ENCODE measurements at places on chromosomes 16 and 17. TPM values are rescaled to one million over a fixed set of nuclear protein-coding genes. Genes with fewer than 3 reads are reported as not detected.
A peak's percentile ranks its signal among the peaks of the same experiment; 100 is the strongest.

- peaks cover 9% of the 10 kb centered on the region for H3K36me3 ChIP-seq
- no peak overlapping the region for H3K4me3 ChIP-seq
- peaks cover 26% of the 10 kb centered on the region for H3K4me1 ChIP-seq
- H3K27ac ChIP-seq: no peak overlapping the region
- DNase-seq: peak; percentile 81
- no peaks in the 10 kb centered on the region for H3K27me3 ChIP-seq
These were observed 16.3 kb upstream of the CDH15 start for GRCh38 chr16:89155184-89155679.

DNA sequence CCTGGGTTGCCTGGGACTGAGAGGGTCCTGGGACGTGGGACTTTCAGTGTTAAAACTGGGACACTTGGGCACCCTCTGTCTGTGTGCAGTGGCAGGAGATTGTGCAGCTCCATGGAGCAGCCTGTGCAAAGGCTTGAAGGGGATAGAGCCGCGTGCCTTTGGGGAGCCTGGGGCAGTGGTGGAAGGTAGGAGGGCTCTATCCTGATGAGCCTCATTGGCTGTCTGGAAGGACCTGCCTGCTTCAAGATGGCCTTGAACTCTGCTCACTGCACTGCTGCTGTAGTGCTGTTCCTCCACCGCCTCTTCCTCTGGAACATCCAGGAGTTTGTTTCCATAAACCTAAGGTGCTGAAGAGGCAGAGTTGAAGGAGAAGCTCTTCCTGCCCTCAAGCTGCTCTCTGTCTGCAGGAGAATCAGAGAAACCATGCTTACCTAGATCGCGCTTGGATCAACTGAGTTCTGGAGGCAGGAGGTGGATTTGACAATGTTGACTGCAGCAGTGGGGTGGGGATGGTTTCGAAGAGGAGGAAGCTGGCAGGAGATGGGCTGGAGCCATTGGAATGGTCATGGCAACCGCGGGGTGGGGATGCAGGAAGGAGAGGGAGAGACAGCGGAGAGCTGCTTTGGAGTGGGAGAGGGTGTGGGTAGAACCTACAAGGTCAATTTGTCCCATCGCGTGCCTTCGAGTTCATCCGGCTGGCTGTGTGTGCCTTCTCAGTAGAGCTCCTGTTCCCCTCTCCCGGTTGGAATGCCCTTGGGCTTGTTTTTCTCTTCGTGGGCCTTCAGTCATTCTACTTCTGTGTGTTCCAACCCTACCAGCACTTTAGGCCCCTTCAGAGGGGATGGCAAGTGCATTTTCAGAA lies 3.7 kb downstream of the RMI2 start:
- H3K36me3 ChIP-seq: no peaks in the 10 kb centered on the region
- H3K4me1 ChIP-seq: peaks cover 29% of the 10 kb centered on the region
- no peak for DNase-seq
- no peaks in the 10 kb centered on the region for H3K27me3 ChIP-seq
- peak overlapping the region; percentile 88 for H3K27ac ChIP-seq
- no peak overlapping the region for H3K4me3 ChIP-seq

PERCC1 gene
- total RNA-seq: 0.13 TPM

DNA sequence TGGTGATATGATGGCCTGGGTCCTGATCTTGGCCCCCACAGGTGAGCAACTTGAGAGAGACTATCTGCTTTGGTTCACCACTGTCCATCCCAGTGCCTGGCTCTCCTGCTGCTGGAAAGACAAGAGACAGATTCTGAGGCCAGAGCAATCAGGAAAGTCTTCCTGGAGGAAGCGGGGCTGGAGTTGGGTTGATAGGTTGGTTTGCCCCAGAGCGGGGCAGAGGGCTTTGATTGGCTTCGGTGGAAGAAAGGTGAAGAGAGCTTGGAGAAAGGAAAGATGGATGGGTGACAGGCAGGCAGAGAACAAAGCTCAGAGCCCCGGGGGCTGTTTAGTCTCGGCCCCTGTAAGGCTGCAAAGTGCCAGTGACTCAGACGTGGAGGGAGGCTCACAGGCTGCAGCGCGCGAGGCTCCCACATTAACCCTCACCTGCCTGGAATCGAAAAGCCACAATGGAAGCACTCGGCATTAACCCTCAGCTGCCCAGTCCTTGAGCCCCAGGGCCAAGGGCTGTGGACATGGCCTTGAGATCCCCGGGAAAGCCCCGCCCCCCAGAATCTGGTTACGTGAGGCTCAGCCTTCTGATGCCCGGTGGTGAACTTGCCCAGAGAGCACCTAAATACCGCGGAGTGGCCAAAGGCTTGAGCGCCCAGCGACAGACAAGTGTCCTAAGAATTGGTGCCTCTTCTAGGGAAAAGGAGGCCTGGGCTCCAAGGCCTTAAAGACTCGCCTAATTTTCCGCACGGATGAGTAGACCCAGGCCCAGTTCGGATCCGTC lies 996 bp upstream of the CPNE2 start:
- H3K36me3 ChIP-seq: no peaks in the 10 kb centered on the region
- peak overlapping the region; percentile 51 for H3K4me3 ChIP-seq
- peaks cover 25% of the 10 kb centered on the region for H3K4me1 ChIP-seq
- DNase-seq: peak; percentile 45
- peaks cover 12% of the 10 kb centered on the region for H3K27me3 ChIP-seq
- H3K27ac ChIP-seq: no peak overlapping the region

- H3K36me3 ChIP-seq: no peaks in the 10 kb centered on the region
- DNase-seq: no peak
- H3K4me3 ChIP-seq: no peak overlapping the region
- peaks cover 9% of the 10 kb centered on the region for H3K4me1 ChIP-seq
These were observed 34.8 kb downstream of the C17orf67 start for GRCh38 chr17:56798916-56799315.

DNA sequence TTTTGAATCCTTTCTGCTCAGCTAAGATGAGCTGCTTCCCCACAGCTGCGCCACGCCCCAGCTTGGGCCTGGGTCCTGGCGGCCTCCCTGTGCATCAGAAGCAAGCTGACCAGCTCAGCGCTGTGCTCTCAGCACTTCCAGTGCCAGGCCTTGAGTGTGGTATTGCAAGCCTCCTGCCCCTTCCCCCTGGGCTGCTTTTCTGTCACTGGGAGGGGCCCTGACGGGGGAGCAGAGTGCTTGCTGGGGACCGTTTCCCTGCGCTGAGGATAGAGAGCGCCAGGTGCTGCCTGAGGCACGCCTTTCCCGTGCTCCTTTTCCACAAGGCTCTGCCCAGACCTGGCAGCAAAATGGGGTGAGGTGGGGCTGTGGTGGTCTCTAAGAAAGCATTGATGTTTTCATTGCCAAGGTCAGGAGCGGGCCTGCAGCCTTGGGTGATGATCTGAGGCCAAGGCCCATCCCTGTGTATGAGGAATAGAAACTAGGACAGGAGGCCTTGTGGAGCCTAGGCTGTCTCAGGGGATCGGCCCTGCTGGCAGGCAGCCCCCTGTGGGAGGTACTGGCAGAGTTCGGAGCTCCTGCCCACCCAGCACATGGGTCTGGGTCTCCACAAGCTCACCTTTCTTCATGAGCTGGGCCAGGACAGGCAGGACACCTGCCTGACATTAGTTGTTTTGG lies 29.7 kb downstream of the POLR3E start:
- no peaks in the 10 kb centered on the region for H3K27me3 ChIP-seq
- H3K4me1 ChIP-seq: no peaks in the 10 kb centered on the region
- H3K36me3 ChIP-seq: peaks cover 75% of the 10 kb centered on the region

DNA sequence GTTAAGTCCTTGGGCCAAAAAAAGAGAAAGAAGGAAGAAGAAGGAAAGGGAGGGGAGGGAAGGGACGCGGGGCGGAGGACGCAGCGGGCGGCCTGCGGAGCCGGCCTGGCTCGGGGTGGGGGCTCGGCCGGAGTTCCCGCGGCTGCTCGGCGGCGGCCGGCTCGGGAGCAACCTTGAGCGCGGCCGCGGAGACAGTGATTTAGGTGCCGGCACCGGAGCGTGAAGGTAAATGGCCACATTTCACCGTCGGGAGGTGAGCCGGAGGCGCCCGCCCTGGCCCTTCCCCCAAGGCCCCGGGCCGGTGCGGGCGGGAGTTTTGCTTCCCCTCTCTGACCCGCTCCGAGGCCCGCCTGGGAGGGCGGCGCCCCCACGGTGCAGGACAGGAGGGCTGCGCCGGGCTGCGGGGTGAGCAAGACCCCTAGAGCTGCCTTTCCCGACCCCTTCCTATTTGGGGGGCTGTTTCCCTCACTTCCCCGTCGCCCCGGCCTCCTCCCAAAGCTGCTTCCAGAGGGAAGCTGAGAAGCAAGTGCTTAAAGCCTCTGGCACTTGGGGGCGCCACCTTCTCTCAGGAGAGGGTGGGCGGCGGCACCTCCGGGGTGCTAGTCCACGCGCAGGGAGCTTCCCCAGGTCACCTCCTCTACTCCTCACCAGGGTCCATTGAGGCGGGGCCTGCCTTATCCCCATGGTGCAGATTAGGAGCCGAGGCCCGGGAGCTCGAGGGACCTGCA lies 56.5 kb downstream of the MRM1 start:
- peaks cover 76% of the 10 kb centered on the region for H3K27me3 ChIP-seq
- no peak overlapping the region for H3K27ac ChIP-seq
- H3K36me3 ChIP-seq: no peaks in the 10 kb centered on the region
- DNase-seq: peak; percentile 17

DNA sequence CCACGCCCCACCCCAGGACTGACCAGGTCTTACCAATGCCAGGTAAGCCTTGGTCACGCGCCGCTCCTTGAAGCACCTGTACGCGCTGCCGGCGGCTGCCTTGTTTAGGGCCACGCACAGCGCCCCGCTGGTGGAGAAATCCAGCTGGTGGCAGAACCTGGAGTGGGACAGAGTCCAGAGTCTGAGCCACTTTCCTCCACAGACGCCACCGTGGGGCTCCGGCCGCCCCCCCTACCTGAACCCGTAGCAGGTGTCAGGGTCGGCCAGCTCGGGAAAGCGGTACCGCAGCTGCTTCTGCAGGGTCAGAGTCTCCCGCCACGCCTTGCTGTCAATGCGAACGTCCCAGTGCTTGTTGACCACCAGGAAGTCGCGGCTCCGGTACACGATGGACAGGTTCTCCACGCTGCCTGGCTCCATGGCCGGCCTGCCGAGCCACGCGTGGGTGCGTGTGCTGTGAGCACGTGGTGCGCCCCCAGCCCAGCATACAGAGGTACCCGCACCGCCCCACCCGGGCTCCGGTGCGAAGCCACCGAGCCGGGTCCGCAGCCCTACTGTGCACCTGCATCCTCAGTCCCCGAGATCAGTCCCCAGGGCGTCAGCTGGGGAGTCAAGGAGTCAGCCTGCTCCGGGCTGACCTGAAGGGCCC lies 737 bp downstream of the RPUSD1 start:
- peaks cover 50% of the 10 kb centered on the region for H3K36me3 ChIP-seq
- no peak overlapping the region for H3K27ac ChIP-seq
- H3K4me1 ChIP-seq: peaks cover 36% of the 10 kb centered on the region
- no peaks in the 10 kb centered on the region for H3K27me3 ChIP-seq

MVD gene
- total RNA-seq: 27.9 TPM

GRCh38 chr16:3460585-3460984 lies 17.1 kb downstream of the NAA60 start:
- H3K4me1 ChIP-seq: peaks cover 56% of the 10 kb centered on the region
- H3K36me3 ChIP-seq: peaks cover 3% of the 10 kb centered on the region
- DNase-seq: no peak
- no peak overlapping the region for H3K27ac ChIP-seq
- no peak overlapping the region for H3K4me3 ChIP-seq

DNA sequence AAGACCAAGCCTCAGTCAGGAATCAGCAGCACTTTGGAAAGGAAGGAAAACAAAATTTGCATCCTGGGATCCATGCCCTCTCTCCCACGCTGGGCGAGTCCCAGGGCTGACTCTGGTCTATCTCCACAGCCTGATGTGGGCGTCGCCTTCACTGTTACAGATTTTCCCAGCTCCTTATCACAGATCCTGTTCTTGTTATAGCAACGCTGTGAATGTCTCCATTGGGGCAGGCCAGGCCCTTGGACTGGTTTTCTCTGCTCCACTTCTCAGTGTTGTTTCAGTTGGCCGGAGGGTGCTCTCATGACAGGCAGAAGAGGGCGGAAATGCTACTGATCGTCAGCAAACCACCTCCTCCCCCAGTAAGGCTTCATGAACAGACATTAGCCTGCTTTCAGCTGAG lies 127.9 kb upstream of the CDH11 start:
- no peak overlapping the region for H3K4me3 ChIP-seq
- no peaks in the 10 kb centered on the region for H3K4me1 ChIP-seq

IRX5 gene
- 0.35 TPM for total RNA-seq

- H3K4me3 ChIP-seq: no peak overlapping the region
- H3K4me1 ChIP-seq: peaks cover 10% of the 10 kb centered on the region
- H3K36me3 ChIP-seq: no peaks in the 10 kb centered on the region
- H3K27me3 ChIP-seq: no peaks in the 10 kb centered on the region
These were observed 19.9 kb downstream of the MIS12 start for GRCh38 chr17:5506307-5506706.

PIK3R5 gene
- 1.1 TPM for total RNA-seq

DNA sequence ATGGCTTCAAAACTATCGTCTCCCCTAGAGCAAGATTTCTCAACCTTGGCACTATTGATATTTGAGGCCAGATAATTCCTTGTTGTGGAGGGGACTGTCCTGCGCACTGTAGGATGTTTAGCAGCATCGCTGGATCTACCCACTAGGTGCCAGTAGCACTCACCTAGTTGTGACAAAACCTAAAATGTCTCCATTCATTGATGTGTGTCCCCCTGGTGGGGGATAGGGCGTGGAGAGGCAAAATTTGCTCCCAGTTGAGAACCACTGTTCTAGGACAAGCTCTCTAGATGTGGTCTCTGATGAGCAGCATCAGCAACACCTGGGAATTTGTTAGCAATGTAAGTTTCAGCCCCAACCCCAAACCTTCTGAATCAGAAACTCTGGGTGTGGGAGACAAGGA lies 259.0 kb downstream of the XYLT1 start:
- no peak overlapping the region for H3K27ac ChIP-seq
- H3K36me3 ChIP-seq: no peaks in the 10 kb centered on the region
- no peak overlapping the region for H3K4me3 ChIP-seq
- H3K4me1 ChIP-seq: no peaks in the 10 kb centered on the region
- H3K27me3 ChIP-seq: no peaks in the 10 kb centered on the region
- DNase-seq: no peak

AKTIP gene
- 40.0 TPM for total RNA-seq

DNA sequence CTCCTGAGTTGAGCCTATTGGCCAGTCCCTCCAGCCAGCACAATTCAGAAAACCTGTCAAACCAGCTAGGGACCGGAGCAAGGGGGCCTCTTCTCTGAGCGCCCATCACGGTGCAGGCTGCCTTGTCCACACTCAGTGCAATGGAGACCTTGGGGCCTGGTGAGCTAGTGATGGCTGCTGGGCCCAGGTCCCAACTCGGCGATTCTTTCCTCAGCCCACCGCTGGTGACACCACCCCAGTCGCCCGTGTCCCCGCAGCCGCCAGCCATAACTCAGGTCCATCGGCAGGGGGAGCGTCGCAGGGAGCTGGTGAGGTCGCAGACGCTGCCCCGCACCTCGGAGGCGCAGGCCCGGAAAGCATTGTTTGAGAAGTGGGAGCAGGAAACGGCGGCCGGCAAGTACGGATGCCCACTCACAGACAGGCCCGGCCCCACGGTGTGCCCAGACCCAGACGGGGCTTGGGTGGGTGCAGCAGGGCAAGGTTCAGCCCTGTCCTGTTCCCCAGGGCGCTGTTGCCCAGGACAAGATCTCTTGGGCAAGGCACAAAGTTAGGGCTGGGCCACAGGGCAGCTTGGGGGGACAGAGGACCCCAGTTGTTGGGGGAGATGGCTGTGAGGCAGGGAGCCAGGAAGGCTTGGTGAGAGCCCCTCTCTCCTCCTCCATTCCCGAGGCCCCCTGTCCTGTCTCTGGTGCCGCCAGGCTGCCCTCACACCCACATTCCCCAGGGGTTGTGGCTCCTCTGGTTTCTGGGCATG lies 10.8 kb downstream of the SMTNL2 start:
- H3K27ac ChIP-seq: no peak overlapping the region
- peaks cover 9% of the 10 kb centered on the region for H3K27me3 ChIP-seq

HBM gene
- 15.2 TPM for total RNA-seq
